ENCODE measurements at places on chromosomes 7 and 10.
A peak's percentile ranks its signal among the peaks of the same experiment; 100 is the strongest.

DNA sequence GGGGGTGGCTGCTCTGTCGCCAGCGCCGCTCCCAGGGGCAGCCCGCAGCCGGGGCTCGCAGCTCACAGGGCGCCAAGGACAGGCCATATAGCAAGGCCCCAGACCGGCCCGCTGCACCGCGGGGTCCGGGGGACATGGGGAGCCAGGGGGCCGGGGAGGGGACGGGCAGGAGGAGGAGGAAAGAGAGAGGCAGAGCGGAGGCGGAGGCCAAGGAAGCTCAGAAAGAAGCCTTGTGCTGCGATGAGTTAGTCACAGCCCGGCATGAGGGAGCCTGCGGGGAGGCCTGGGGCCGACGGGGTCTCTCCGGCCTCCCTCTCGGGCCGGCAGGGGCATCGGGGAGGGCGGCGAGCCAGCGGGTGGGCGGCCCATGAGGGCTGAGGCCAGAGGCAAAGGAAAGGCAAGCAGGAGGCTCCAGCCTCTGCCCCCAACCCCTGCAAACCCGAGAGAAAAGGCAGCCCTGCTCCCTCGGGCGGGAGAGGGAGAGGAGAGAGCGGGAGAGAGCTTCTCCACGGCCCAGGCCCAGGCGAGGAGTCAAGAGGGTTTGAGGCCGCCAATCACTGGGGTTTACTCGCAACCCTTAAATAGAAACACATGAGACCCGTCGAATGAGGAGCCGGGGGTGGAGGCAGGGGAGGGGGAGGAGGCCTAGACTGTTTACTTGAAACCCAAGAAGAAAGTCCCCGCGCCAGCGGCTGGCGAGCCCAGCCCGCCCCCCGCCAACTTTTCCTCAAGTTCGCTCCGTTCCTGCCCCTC, 167.9 kb downstream of the NEURL1 start:
- peak; percentile 24 for DNase-seq

DNA sequence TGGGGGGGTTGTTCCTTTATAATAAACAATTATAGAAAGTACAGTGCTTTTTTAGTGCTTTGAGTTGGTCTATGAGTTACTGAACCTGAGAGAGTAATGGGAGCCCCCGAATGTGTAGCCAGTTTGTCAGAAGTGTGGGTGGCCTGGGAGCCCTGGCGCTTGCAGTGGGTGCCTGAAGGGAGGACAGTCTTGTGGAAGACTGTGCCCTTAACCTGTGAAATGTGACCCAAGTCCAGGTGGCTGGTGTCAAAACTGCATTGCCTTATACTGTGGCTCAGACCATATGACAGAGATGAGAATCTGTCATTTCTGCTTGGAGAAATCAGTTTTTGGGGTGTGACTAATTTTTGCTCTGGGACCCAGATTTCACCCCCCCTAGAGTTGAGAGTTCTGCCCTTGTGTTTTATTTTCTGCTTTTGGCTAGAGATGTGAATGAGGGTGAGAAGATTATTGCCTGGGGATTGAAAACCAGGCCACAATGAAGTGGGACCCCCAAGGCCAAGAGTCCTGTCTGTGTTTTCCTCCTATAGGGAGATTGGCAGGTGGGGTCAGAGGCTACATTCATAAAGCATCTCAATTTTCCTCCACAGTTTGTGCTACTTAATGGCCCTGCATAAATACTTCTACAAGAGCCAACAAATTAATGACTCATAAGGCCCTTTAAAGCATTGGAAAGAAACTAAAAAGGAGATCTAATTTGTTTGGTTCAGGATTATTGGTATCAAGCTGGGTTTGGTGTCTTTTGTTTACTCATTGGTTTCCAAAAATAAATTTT, 24.1 kb upstream of the CARD11 start:
- DNase-seq = no peak

- DNase-seq = no peak
Observed at GRCh38 chr10:75260990-75261389, 25.2 kb upstream of the COMTD1 start.

- no peak for DNase-seq
Observed at GRCh38 chr10:85603151-85603940, 763.2 kb downstream of the GRID1 start.

DNA sequence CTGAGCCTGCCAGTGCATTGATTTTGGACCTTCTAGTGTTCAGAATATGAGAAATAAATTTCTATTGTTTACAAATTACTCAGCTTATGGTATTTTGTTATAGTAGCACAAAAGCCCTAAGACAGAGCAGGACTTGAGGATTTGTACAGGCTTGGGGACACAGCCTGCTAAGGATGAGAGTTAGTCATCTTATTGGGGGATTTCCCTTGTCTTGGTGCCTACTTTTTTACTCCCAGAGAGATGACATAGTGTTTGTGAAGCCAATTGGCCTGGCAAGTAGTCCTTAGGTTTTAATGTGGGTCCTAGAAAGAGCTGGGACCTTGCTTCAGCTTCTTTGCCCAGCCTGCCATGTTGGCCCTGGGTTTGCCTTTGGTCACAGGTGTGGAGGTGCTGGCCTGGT, 364.0 kb downstream of the REEP3 start:
- no peak for DNase-seq

GRCh38 chr10:30736685-30737232, 107.2 kb upstream of the LYZL2 start:
- no peak for DNase-seq

DNA sequence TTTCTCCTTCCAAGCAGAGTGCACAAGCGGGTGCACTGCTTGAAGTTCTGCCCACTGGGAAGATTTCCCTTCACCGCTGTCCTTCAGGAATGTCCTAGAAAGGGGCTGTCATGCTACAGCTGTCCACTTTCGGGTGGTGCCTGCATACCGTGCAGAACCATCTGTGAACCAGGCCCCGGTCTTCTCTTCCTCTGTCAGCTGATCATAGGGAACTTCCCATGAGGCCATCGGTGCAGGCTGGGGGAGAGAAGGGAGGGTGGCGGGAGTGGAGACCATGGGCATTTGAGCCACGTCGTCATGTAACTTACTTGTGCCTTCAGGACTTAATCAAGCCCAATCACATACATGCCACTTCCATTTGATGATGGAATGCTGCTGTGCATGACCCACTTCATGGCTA, 111.6 kb downstream of the NKX6-2 start:
- no peak for DNase-seq

GRCh38 chr7:135317676-135318325, 84.2 kb downstream of the STRA8 start:
- no peak for DNase-seq

DNA sequence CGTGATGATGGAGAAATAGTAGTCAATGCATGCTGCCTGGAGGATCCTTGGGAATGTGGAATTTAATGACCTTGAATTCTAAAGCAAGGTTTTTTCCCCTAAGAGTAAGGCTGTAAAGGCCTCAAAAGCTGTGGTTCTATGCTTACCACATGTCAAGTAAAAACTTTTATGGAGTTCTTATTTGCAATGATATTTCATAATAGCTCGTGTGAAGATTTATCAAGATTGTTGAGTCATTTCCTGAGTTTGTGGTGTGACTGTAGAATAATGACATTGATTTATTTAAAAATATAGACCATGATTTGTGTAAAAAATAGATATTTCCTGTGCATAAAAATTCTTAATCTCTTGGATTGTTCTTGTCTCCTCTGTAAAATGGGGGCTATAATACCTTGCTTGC, 67.5 kb upstream of the SORCS1 start:
- DNase-seq = no peak

- no peak for DNase-seq
Observed at GRCh38 chr10:103681617-103682399, 173.6 kb downstream of the SH3PXD2A start.

GRCh38 chr7:77232467-77232866, 32.8 kb upstream of the FGL2 start:
- no peak for DNase-seq

- no peak for DNase-seq
Observed at GRCh38 chr7:43135129-43135528, 22.7 kb downstream of the HECW1 start.

DNA sequence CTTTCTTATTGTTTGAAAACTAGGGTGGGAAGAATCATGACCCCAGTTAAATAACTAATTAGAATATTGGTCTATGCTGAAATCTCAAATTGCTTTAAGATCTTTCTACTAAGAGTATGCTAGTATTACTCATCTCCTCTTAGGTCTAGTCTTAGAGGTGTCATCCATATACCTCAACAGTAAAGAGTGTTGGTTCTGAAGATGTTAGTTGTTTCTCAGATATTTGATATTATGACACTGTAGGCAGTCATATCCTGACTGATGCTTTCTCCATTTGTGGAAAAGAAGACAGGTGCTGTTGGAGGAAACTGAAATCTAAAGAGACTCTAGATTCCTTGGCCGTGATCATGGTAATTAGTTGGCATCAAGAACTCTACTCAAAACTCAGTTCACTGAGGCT, 21.2 kb downstream of the BPGM start:
- DNase-seq = no peak

- DNase-seq = no peak
Observed at GRCh38 chr7:80764132-80764531, 125.7 kb downstream of the CD36 start.

DNA sequence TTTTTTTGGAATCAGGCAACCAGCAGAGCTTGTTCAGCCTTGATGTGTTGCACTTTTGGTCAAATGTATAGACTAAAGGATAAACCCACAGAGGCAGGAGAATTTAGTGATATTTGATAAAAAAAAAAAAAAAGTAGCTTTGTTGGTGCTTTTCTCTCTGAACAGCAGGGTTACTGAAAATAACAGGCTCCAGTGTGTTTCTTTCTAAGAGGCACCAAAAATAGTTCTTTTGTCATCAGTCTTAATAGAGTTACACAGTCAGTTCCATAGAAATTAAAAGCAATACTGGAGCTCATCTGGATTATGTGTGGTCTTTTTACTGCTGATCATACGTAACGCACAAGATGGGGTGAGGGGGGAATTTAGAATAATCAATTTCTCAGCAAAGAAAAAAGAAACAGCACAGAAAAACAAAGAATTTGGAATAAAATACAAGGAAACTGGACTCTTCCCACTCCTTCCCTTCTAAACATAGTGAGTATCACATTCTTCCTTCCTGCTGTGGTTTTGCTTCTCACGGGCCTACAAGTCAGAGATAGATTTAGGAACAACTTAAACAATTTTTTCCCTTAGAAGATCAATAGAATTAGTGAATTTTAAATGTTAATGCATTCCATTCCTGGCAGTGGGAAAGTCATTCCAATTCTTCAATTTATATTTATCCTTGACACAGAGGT, 178.8 kb upstream of the AKR1E2 start:
- no peak for DNase-seq

Data from neural crest cell (in vitro differentiated cells).